ENCODE measurements at places on chromosomes 3 and 15. TPM values are rescaled to one million over a fixed set of nuclear protein-coding genes. Genes with fewer than 3 reads are reported as not detected.
A peak's percentile ranks its signal among the peaks of the same experiment; 100 is the strongest.

Gene PARP16
- 4.1 TPM for total RNA-seq

Gene PLSCR1
- total RNA-seq = 18.7 TPM

DNA sequence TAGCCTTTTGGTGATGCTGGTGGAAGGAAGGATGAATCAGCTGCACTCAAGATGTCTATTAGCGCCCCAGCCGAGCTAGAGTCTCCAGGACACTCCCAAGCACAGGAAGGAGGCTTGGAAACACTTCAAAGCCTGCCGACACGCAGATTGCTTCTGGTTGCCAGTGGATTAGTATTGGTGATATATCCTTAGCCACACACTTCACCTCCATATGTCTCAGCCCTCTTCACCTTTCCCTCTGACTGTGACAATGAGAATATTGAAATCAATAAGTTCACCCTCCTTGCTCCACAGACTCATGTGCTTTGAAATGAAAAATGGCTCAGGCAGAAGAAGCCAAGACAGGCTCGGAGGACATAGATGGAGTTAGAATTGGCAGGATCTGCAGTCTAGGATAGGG lies 102.9 kb upstream of the LRRN1 start:
- DNase-seq = no peak

DNA sequence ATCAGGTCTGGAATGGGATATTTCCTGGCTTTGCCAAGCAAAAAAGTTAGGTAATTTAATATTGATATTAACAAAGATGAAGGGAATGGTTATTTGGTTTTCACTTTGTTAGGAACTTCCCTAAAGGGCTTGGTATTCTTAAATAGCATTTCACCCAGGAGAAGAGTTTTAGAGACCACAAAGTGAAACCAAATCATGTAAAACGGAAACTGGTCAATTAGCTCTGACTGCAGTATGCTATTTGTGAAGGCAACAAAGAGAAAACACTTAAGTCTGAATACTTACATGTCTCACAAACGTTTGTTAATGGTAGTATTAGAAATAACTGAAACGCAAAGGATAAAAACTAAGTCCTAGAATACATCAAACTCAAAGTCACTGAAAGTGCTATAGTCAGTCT lies 32.4 kb upstream of the SETMAR start:
- DNase-seq = no peak

Gene GNB4
- total RNA-seq = 47.7 TPM

DNA sequence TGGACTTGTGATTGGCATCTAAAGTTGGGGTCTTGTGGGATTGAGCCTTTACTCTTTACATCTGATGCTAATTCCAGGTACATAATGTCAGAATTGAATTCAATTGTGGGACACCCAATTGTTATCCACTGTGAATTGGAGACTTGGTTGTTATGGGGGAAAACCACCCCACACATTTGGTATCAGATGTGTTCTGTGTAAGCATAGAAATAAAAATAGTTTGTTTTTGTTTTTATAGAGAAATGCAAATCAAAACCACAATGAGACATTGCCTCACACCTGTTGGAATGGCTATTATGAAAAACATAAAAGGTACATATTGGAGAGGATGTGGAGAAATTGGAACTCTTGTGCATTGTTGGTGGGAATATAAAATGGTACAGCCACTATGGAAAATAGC lies 58.5 kb downstream of the CPA3 start:
- DNase-seq = no peak

DNA sequence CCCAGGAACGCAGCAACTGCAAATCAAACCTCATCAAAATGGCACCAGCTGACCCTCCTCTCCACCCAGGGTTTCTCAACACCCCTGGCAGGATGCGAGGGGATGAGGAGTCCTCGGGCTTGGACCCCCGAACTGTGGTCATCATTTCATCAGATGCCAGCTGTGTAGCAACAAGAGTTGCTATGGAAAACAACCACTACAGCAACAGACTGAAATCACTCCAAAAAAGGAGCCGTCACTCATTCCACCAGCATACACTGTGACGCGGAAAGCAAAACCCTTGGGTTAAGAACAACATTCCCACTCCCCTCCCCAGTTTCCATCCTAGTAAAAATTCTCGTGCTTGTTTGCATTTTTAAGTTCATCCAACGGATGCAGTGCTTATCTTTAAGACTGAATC lies 40.1 kb downstream of the VGLL4 start:
- DNase-seq = peak; percentile 76

Gene WWTR1
- 46.2 TPM for total RNA-seq

DNA sequence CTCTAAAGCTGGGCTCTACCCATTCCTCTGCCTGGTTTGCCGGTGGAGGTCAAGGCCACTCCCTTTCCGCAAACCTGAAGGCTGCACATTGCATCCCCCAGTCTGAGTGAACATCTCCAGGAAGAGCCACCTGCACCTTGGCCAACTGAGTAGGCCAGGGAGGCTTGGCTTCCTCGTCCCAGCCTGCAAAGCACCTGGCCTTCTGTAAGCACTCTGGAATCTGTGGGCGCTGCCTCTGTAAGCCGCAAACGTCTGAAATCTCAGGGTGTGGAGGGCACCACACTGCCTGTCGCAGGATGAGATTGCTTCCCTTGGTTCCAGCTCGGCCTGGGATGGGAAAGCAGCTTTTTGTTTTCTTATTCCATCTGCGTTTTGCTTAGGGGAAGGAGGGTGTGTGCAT lies 81.3 kb downstream of the SEC22A start:
- no peak for DNase-seq

- no peak for DNase-seq
Observed at GRCh38 chr15:64688770-64689169, 86.6 kb downstream of the RBPMS2 start.

DNA sequence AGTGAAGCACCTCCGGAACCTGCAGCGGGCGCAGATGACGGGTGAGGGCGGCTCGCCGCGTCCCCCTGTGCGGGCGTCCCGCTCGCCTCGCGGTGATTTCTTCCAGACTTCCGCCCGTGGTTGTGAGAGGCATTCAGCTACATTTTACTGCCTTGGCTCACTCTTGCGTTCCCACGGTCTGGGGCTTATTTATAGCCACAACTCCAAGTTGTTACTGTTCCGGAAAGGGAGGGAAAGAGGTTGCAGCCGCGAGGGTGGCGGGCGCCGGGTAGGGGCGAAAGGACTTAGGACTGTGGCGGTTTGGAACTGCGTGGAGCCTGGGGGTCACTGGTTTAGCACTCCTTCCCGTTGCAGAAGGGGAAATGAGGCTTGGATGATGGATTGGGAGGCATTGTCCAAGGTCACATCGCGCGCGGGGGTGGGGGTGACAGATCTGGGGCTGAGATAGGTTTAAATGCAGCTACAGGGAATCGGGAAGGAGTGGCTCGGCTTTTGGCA lies 1.1 kb downstream of the HES1 start:
- DNase-seq = peak; percentile 78

DNA sequence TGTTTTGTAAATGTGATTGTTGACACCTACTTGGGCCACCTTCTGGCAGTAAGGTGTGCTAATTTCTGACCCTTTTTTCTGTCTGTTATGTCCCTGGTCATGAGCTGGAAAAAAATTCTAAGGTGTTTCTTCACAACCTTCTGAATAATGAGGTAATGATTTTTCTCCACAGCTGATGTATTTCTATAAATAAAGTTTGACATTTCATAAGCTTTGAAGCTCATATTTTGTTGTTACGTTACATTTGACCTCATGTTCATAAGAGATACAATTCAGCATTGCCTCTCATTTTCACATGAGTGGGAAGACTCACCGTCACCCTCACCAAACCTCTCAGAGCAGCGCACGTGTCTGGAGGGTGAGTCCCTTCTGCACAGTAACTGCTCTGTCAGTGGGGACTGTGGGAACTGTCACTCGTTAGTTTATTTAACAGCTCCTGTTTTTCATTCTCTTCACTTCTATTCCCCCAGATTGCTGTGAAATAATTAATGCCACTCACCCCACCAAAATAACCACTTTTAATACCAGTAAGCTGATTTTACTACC lies 140.9 kb downstream of the PLCL2 start:
- DNase-seq = no peak

- DNase-seq = no peak
Observed at GRCh38 chr3:119981386-119981785, 112.9 kb downstream of the GSK3B start.

GRCh38 chr3:139601191-139601961 lies 61.8 kb upstream of the RBP1 start:
- no peak for DNase-seq

Gene EAF2
- 1.6 TPM for total RNA-seq

- no peak for DNase-seq
Observed at GRCh38 chr3:38648659-38649499, 608 bp downstream of the SCN5A start.

GRCh38 chr15:81604713-81605112 lies 230.7 kb upstream of the TMC3 start:
- no peak for DNase-seq

DNA sequence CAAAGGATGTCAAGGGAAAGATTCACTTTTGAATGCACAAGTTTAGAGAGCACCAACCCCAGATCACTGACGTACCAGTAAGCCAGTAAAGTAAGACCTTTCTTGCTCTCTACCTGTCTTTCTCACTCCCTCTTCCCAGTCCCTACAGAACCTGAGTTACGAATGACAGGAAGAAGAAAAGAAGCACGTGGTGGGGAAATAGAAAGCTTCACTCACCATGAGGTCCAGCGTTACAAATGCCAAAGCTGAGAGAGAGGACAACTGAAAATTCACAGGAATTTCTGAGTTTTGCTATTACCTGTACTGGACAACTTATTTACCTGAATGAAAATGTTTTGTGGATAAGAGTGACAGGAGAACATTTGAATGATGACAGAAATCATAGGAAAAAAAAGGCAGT lies 133.2 kb upstream of the GBE1 start:
- no peak for DNase-seq

Gene AADACL2
- not detected for total RNA-seq

- DNase-seq = no peak
Observed at GRCh38 chr3:144521131-144521530, 549.5 kb downstream of the DIPK2A start.

GRCh38 chr15:78968539-78969271 lies 23.9 kb upstream of the CTSH start:
- no peak for DNase-seq

Gene SLC28A1
- not detected for total RNA-seq

- DNase-seq = no peak
Observed at GRCh38 chr3:106332884-106333283, 464.1 kb upstream of the CBLB start.

Gene HTR3E
- not detected for total RNA-seq

Gene GPR149
- not detected for total RNA-seq

Gene CCR4
- total RNA-seq = not detected

GRCh38 chr3:61608711-61609110 lies 47.3 kb downstream of the PTPRG start:
- DNase-seq = no peak

DNA sequence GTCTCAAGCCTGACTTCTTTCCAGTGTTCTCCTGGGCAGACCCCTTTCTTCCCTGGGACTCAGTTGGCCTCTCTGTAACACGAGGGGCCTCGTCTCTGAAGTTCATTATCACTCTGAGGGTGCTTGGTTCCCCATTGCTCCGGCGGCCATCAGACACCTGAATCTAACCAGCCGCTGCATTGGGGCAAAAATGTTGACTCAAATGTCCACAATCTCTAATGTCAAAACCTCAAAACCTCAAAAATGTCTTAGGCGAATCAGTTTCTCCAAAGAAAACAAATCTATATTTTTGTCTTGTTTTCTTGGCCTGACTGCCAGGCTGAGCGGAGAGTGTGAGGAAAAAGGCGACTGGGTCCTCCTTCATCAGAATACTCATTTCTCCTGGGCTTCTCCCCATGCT lies 220.7 kb downstream of the VPS13C start:
- DNase-seq = no peak

DNA sequence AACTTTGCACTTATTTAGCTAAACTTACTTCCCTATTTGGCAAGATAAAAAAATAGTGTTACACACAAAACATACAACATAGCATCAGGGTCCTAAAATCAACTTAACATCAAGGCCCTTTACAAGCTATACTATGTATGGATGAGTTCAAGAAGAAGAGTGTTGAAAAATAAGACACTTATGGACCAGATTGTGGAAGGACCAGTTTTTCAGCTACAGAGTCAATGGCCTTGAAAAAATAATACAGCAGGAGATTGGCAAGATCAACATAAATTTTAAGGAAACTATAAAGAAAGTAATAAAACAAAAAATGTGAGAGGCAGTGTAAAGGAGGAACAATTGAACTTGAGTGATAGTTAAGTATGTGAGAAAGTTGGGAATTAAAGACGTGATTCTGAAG lies 66.3 kb upstream of the BBX start:
- no peak for DNase-seq

GRCh38 chr3:181298421-181298820 lies 308.9 kb upstream of the DNAJC19 start:
- no peak for DNase-seq

DNA sequence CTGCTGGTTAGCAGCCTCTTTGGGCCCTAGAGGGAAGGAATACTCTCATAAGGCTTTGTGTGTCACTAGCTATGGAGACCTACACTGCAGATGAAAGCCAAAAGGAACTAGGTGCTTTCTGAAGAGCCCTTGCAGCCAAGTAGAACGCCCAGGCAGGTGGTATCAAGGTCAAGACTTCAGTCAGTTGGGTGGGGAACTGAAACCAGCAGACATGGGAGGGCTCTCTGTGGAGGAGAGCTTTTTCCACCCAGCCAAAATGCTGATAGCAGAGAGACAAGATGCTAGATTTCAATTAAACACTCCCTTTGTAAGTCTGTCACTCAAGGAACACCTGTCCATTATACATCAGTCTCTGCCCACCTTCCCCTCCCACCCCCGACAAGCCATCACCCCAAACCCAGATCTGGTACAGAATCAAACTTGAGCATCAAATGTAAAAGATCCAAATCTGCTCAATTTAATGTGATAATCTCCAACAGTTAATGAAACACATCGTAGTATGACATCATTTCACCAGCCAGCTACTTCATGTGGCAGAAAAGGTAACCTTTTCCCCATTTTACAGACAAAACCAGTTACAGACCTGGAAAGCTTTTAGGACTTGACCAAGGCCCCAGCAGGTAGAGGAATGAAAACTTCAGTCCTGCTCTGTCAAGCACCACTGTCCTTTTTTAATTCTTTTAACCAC lies 14.6 kb downstream of the MRPS25 start:
- DNase-seq = no peak

Gene NGLY1
- 21.9 TPM for total RNA-seq

DNA sequence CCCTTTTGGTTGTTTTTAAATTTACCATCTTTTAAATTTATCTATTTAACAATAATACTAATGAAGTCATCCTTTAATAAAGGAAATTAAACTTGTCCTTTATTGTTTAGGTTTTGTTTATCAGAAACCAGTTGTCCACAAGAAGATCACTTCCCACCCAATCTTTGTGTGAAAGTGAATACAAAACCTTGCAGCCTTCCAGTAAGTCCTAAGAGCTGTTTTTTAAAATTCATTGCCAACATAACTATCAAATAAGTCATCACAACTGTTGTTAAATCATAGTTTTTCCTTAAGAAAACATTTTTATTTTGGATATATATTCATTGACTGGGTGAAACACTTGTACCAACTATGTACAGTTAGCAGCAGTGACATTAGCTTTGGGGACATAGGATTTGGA lies 59.4 kb downstream of the CALML4 start:
- no peak for DNase-seq

Gene WDR72
- total RNA-seq = not detected
